ENCODE measurements at places on chromosomes 1 and 21.
A peak's percentile ranks its signal among the peaks of the same experiment; 100 is the strongest.

DNA sequence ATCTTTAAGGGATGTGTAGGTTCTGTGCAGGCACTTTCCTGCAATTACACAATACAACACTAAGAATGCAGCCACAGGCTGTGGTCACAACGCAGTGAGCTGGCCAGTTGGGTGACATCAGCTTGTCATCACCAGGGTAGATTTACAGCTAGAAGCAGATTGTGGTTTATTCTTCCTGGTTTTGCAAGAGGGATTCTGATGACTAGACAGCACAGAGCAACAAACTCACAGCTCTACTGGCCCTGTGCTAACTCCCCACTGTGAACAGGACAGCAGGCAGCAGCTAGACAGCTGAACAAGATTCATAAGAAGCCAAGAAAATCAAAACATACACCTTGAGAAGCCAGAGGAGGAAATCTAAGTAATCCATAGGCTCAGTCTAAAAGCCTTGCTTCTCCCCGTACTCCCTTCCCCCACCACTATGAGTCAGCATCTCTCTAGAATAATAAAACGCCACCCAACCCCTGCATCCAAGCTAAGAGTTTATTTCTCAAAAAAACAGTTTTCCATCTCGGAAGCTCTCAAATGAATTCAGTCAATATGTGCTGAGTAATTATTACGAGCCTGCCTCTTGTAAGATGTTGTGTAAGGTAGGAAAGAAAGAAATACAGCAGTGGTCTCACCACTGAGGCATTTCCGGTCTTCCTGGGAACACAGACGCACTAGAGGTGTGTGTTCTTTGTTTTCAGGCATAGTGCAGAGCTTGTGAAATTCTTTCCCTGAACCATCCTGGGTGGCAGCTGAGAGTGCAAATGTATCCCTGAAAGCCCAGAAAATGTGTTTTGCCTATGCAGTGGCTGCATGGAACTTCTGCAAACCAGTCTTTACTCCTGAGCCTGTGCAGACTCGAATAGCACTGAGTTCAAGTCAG, 162.8 kb downstream of the NTPCR start:
- DNase-seq, result peak; percentile 71

DNA sequence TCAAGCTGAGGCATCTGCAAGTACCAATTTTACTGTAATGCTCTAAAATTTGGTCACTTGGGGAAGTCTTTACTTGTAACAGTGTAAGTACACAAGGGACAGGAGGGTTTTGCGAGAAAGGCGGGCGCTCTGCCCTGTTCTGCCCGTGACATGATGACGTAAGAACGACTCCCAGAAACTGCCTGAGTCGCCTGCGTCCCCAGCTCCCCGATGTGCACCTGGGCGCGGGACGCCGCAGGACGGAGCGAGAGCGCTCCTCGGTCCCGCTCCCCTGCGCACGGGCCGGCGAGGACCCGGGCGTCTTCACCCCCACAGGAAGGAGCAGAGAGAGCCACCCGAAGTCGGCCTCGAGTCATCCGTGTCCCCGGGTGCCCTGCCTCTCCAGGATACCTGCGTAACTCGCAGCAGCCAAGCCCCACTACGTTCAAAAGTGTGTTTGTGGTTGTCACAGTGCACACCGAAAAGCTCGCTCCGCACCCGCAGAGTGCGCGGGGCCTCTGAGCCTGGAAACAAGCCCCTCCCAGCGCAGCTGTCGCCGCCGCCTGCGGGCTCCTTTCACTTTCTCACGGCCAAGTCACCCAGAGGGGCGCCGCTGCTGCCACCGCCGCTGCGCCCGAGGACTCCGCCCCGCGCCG, 3.3 kb upstream of the ZBTB18 start:
- DNase-seq, result peak; percentile 71

GRCh38 chr1:150138044-150138443, 11.7 kb upstream of the PLEKHO1 start:
- DNase-seq, result no peak

DNA sequence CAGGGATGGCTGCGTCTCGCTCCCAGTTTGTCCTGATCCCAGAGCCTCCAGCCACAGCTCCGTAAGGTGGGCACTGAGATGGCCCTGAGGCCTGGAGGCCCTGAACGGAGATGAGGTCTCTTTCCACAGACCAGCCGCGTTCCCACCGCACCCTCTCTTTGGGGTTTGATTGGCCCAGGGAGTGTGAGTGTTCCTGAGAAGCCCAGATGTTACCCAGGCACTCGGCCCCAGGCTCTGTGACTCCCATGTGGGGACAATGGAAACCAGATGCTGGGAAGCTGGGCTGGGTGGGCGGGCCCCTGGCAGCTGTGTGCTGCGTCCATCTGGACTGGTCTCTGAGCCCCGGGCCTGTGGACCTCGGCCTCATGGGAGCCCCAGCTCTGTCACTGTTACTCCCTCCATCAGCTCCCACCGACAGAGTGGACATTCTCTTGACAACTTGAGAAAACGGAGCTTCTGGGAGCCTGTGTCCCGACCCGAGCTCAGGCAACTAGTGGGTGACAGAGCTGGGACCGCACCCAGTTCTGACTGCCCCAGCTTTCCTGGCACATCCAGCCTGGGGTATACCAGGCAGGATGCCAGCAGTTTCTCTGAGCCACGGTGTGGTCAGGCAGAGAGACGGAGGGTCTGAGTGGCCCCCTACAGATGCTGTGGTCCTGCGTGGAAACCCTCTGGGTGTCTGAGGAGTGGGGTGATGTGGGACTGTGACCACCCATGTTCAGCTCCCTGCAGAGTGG, 9.8 kb upstream of the COL6A1 start:
- peak; percentile 81 for DNase-seq

GRCh38 chr1:216913976-216914375, 190.7 kb upstream of the ESRRG start:
- no peak for DNase-seq

- DNase-seq, result no peak
Observed at GRCh38 chr1:41101076-41101475, 79.6 kb upstream of the SLFNL1 start.
